Uterus (tissue), 4 donors: ENCODE measurements at places on chromosomes 6 and 20.

DNA sequence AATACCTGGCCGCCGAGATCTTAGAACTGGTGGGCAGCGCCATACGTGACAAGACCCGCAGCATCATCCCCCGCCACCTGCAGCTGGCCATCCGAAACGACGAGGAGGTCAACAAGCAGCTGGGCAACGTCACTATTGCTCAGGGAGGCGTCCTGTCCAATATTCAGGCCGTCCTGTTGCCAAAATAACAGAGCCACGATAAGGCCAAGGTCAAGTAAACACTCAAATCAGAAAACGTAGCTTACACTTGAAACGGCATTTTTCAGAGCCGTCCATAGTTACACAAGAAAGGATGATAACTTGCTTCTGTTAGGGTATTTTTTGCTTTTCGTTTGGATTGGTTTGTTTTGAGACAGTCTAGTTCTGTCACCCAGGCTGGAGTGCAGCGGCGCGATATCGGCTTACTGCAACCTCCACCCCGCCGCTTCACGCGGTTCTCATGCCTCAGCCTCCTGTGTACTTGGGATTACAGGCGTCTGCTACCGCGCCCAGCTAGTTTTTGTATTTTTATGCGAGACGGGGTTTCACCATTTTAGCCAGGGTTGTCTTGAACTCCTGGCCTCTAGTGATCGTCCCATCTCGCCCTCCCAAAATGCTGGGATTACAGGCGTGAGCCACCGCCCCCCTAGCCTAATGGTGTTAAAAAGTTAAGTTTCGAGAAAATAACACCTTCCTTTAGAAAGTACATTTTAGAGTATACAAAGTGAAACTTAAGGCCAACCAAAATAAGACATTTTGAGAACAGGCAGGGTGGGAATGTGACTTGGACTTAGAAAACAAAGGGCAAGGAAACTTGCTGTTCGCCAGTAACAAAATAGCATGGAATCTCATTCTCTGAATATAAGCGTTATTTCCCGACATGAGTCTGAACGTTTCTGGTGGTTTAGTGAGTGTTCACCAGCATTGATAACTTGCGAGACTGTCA is 42.8 kb upstream of the HFE start:
- DNase-seq, result peak; percentile 33

DNA sequence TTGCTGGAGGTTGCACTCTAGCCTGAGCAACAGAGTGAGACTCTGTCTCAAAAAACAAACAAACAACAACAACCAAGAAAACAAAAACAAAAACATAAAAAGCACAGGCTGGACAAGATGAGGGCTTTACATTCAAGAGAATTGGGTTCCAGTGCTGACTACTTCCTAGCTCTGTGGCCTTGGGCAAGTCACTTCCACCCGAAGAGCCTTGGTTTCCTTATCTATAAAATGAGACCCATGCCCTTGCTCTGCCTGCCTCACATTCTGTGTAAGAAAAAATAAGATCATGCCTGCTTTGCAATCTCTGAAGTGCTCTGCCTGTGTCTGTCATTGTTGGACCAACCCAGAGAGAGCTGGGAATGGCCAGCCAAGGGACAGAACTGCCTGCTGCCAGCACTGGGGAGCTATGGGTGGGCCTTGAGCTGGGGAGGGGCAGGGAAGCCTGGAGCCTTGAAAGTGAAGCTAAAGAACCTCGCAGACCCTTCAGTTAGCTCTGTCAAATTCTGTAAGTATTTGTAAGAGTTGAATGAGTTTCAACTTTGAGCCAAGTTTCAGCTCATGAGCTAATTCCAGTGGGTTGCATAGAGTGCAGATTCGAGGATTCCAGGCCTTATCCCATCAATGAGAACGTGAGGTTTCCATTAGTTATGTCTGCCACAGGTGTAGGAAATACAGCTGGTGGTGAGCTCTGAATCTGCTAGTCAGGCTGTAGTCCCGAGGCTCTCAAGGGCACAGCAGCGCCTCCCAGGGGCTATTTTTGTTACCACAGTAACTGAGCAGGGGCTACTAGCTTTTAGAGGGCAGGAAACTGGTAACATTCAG is 93.2 kb downstream of the DLGAP4 start:
- DNase-seq, result no peak

- DNase-seq, result no peak
Observed at GRCh38 chr20:31718952-31719643, 3.6 kb downstream of the BCL2L1 start.

GRCh38 chr6:77893391-77893790 is 240.6 kb downstream of the MEI4 start:
- DNase-seq, result no peak

DNA sequence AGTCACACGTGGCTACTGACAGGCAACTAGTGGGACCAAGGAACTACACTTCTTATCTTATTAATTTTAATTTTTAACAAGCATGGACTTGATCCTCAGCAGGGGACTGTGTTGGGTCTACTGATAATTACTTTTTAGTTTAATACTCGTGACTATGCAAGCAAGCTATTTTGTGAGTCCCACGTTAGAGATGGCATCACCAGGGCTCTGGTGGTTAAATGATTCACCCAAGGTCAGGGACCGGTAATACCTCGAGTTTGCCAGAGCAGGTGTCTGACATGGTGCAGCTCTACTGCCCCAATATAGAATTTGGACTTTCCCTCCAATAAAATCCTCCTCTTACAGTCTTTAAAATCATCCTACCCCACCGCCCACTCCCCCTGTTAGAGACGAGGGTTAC is 98.6 kb upstream of the RIN2 start:
- no peak for DNase-seq

DNA sequence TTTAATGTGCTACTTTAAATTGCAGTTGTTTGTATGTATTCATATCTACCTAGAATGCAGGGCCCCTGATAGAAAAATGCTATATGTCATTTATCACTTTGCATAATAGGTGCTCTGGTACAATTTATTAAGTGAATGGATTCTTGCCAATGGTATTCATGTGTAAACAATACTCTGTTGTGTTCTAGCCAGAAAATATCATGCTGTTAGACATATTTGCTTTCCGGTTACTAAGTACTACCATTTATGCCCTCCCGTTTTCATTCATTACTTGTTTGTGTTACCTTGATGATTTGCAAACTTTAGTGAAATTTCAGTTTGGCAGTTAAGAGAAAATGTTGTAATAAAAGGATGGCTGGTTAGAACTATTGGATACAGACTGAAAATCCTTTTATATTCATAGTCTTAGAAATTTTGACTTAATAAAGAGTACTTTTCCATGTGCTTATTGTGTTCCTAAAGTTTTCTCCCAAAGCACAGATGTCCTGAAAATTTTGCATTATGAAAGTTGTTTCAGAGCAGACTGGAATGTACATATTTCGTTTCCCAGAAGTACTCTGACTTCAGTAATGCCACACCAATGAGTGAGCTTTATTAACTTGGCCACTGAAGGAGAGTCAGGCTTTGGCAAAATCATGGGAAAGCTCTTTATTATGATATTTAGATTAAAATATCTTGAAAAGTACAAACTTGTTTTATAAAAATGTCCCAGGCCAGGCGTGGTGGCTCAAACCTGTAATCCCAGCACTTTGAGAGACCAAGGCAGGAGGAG is 31.5 kb downstream of the RPF2 start:
- DNase-seq, result no peak

DNA sequence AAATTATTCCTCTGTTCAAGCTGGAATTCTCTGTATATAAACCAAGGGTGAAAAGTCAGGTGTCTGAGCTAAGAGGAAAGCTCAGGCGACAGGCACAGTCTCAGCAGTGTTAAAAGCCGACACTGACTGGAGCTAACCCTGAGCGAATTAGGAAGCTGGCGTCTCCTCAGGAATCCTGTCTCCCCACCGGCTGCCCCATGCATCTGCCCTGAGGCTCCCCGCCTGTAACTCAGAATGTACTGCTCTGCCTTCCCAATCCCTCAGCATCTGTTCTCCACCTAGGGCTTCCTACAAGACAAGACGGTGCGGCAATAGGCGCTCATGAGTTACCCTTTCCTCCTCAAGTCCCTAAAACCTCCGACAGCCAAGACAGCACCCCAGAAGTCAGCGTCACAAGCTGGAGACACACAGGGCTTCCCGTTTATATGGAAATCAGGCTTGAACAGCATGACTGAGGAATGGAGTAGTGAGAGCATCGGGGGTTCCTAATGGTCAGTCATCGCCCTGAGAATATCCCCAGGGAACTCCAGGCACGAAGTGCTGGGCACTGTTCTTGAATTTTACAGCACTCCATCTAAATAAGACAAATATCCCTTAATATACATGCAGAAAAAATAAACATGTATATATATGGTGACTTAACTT is 33.5 kb downstream of the WDR27 start:
- DNase-seq, result no peak

GRCh38 chr20:49404461-49404860 is 78.0 kb downstream of the KCNB1 start:
- no peak for DNase-seq

GRCh38 chr6:63888416-63888815 is 252.8 kb downstream of the PHF3 start:
- no peak for DNase-seq

DNA sequence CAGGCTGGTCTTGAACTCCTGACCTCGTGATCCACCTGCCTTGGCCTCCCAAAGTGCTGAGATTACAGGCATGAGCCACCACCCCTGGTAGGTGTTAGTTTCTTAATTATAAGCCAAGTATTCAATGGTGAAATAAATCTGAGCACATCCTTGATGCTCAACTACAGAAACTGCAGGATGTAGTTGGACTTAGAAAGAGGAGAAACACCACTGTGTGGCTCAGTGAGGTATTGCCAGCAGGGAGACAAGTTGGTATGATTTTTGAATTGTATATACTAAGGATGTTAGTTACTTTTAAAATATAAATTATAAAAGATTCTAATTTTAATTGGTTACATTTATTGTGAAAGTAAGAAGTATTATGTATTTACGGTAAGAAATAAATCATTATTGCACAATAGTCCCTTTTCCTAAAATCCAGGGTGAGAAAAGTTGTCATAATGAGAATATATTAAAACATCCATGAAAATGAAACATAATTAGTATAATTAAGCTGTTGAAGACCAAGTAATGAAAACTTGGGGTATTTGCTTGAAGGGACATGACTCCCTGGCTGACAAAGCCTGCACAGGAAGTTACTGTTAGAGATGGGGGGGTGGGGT is 17.6 kb downstream of the SLC18B1 start:
- DNase-seq, result no peak

DNA sequence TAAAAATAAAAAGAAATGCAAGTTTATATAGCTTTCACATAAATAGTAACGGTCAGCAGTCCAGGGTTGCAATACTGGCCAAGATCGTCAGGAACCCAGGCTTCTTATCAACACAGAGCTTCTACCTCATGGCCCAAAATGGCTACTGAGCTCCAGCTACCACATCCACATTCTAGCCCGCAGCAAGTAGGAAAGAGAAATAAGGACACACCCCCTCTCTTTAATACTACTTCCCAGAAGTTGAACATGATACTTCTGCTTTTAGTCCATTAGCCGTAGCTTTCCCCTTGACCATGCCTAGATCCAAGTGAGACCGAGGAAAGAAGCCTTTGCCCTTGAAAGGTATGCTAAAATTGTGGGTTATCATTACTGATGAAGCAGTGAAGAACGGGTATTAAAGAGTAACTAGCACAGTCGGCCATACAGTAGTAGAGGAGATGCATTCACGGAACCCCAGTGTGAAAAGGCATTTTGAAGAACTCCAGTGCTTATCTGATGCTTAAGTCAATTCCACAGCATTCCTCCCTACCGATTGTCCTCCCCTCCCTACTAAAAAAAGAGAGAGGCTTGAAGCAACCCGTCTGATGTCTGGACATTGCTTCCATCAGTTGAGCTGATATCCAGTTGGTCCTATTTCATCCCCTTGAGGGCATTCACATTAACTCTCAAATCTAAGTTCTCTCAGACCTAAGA is 226.9 kb upstream of the RREB1 start:
- DNase-seq, result no peak

DNA sequence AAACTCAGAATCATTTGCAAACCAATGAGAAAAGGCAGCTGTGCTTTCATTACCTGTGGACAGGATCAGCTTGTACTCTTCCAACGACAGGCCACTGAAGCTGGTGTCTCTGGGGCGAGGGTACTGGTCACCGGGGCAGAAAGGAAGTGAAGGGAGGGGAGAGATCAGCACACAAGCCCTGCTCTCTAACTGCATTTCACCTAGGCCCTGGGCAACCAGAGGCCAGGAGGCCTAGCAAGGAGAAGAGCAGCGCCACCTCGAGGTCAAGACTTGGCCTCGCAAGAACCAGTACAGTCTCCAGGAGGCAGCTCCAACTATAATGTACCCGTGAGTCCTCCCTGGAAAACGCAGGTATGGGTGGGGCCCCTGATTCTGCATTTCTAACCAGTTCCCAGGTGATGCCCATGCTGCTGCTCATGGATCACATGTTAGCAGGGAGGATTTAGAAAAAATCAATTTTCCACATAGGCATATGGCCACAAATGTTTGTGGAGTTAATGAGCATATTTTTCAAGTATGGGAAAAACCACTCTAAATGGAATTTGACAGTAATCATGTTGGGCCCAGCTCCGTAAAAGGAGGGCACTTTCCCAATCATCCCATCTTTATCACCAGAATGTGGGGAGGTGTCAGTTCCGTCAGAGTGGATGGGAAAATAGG is 11.0 kb downstream of the UQCC2 start:
- no peak for DNase-seq

GRCh38 chr6:129744201-129744879 is 34.4 kb upstream of the ARHGAP18 start:
- DNase-seq, result peak; percentile 51

GRCh38 chr20:48799328-48800105 is 28.3 kb downstream of the PREX1 start:
- no peak for DNase-seq

- peak; percentile 60 for DNase-seq
Observed at GRCh38 chr20:2750491-2751251, 49.8 kb downstream of the CPXM1 start.

GRCh38 chr6:113433335-113433991 is 423.7 kb upstream of the MARCKS start:
- peak; percentile 55 for DNase-seq

DNA sequence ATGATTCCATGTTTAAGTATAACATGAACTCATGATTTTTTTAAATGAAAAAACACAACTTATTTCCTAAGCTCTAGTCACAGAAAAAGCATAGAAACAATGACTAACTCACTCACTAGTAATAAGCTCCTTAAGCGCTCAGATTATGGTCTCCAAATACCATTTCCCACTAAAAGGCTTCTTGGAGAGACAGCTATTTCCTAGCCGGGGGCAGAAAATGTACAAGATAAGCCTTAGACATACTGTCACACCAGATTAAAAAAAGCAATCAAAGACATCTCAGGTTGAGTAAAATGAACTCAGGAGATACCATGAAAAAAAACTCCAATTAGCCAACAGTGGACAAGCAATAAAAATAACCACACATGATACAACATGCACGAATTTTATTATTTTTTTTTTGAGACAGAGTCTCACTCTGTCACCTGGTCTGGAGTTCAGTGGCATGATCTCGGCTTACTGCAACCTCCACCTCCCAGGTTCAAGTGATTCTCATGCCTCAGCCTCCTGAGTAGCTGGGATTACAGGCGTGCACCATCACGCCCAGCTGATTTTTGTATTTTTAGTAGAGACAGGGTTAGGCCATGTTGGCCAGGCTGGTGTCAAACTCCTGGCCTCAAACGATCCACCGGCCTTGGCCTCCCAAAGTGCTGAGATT is 14.9 kb downstream of the SRPK1 start:
- DNase-seq, result no peak

- peak; percentile 80 for DNase-seq
Observed at GRCh38 chr6:39865011-39865888, 69.0 kb downstream of the MOCS1 start.
